A375 (cell line): ENCODE measurements at places on chromosomes 1 and 21. TPM values are rescaled to one million over a fixed set of nuclear protein-coding genes. Genes with fewer than 3 reads are reported as not detected.

TRIM45 gene
- total RNA-seq = 2.4 and 5.9 TPM in 2 replicates

OR10Z1 gene
- not detected in 2 replicates for total RNA-seq

PTGFRN gene
- total RNA-seq = 41.5 and 58.8 TPM in 2 replicates

ESPN gene
- 12.2 and 15.3 TPM in 2 replicates for total RNA-seq
